ENCODE measurements at places on chromosomes 12 and 14.

DNA sequence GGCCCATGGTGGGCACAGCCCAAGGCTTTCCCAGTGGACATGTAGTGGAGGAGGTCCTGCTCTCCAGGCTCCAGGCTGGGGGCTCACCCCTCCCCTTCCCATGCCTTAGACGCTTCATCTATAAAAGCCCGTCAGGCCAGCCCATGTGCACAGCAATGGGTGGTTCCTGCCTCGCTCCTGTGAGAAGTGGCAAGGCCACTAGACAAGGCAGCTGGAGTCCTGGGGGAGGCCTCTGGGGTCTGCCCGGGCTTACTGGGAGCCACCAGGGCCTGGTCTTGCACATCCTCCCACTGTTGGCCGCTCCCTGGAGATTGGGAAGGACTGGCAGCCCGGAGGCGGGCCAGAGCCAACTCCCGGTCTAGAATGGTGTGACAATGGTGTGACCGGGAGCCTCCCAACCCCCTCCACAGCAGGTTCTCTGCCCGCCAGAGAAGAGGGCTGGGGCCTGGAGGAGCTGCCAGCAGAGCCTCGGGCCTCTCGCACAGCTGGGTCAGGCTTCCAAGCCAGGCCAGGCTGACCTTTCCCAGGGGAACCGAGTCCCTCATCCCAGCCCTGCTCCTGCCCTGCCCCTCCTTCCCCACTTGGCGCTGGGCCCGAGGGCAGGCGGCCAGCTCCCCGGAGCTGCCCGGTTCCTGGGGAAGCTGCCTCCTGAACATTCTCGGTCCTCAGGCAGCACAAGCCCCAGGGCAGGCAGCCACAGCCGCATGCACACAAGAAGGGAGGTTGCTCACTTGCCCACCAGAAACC lies 97.9 kb downstream of the RFLNA start:
- DNase-seq: no peak

- no peak for DNase-seq
Measured at GRCh38 chr14:75339059-75339458, 60.4 kb downstream of the FOS start.

DNA sequence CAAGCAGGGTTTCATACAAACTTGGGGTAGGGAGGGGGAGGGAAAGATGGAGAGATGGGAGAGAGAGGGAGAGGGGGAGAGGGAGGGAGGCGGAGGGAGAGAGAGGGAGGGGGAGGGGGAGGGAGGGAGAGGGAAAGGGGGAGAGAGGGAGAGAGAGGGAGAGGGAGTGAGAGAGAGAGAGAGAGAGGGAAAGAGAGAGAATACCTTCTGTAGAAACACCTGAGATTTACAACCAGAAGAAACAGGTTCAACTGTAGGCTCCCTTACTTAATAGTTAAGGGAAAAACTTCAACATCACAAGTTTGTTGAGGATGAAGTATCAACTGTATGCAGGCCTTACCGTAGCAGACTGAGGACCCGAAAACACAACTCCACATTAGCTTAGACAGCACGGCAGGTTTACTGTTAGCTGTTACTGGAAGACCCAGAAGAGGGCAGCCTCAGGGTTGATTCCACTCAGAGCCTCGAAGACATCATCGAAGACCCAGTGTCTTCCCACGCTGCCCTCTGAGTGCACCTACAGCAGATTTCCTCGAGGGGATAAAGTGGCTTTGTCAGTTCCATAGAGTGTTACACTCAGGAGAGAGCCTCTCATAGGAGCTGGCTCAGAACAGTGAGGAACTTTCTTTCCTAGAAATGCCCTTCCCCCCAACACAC lies 72.4 kb downstream of the NT5DC3 start:
- no peak for DNase-seq

DNA sequence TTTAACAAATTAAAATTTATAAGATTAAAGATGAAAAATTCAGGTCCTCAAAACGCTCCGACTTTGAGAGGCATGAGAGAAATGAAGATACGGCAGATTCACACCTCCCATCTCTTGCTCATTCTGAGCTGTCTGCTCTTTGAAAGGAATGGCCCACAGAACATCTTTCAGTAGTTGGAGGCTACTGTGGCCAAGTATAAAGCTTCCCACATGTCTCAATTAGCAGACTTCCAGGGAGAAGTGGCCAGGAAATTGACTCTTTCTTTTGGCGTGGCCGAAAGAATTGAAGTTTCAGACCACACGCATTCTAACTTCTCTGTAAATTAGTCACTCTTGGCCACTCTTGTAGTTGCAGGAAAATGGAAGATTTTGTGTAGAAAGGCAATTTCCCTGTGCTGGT lies 129.2 kb downstream of the DIP2B start:
- DNase-seq: no peak

GRCh38 chr12:64560396-64561301 lies 49.6 kb upstream of the RASSF3 start:
- no peak for DNase-seq

All from WTC11 (cell line).